ENCODE measurements at places on chromosomes 6 and 20. TPM values are rescaled to one million over a fixed set of nuclear protein-coding genes. Genes with fewer than 3 reads are reported as not detected.

The FAM50B gene
- total RNA-seq, result 27.4 TPM

The NT5E gene
- total RNA-seq, result 33.8 TPM

The APCDD1L gene
- not detected for total RNA-seq

The MAP3K7 gene
- 39.0 TPM for total RNA-seq

The TMEM170B gene
- total RNA-seq, result 8.0 TPM

The SOX4 gene
- total RNA-seq, result 42.9 TPM

The TNXB gene
- 44.0 TPM for total RNA-seq

The UBD gene
- not detected for total RNA-seq

The ATP9A gene
- total RNA-seq, result 89.3 TPM

The DEFB128 gene
- not detected for total RNA-seq

The DDO gene
- 0.24 TPM for total RNA-seq

The EEF1A2 gene
- total RNA-seq, result 15.9 TPM

The CABLES2 gene
- 51.0 TPM for total RNA-seq

The CCN6 gene
- 0.99 TPM for total RNA-seq

The PDYN gene
- total RNA-seq, result 4.2 TPM

The ARHGAP18 gene
- 23.8 TPM for total RNA-seq

The PARD6B gene
- 17.0 TPM for total RNA-seq

The KHDC1L gene
- total RNA-seq, result 4.5 TPM

The LINC00237 gene
- total RNA-seq, result not detected

The PTCHD4 gene
- total RNA-seq, result 0.68 TPM

The KCNS1 gene
- 7.7 TPM for total RNA-seq

The BPI gene
- total RNA-seq, result 17.5 TPM

The MUCL3 gene
- total RNA-seq, result not detected

The SDCBP2 gene
- total RNA-seq, result 5.5 TPM

The NANP gene
- 6.3 TPM for total RNA-seq

The SLC22A16 gene
- 17.2 TPM for total RNA-seq

The OTOR gene
- not detected for total RNA-seq

The TUBB2B gene
- 1.6 TPM for total RNA-seq

The CRISP3 gene
- 0.12 TPM for total RNA-seq

The MYB gene
- total RNA-seq, result 3.7 TPM

The SRSF12 gene
- 21.7 TPM for total RNA-seq

The MAFB gene
- 17.7 TPM for total RNA-seq

The GPLD1 gene
- 10.7 TPM for total RNA-seq

The ATAT1 gene
- total RNA-seq, result 36.4 TPM

The MEI4 gene
- 7.3 TPM for total RNA-seq

All from testis (tissue), 5 donors.